ENCODE measurements at places on chromosomes 6 and 20.

GRCh38 chr6:89734526-89734925, 85.1 kb downstream of the MDN1 start:
- DNase-seq, result no peak

GRCh38 chr20:36756496-36756895, 10.6 kb upstream of the NDRG3 start:
- no peak for DNase-seq

DNA sequence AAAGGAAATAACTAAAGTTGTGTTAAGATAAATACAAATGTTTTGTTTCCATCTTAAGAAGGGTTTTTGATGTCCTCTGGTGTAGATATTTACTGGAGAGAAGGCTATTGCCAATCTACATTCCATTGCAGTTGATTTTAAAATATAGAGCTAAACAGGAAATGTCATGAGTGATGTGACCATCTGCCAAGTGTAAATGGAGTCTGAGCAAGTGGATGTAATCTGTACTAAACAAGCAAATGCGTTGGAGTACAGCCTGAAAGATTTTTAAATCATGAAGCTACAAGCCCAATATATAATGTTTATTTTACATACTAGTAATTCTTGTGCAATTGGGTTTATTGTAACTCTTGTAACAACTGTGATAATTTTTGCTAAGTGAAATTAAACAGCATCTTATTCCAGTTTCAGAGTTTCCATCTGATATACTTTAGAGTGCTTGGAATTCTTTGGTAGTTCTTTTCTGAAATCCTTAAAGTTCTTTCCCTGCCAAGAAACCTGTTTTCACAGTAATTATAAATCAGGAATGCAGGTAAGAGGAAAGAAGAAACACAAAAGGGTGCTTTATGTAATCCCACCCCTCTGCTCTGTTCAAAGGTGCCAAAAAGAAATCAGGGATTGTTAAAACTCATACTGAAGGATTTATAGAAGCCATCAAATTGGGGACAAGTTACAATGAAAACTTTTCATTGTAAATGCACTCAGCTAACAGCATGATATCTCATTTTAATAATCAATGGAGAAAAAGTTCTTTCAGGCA, 47.2 kb upstream of the FLRT3 start:
- no peak for DNase-seq

DNA sequence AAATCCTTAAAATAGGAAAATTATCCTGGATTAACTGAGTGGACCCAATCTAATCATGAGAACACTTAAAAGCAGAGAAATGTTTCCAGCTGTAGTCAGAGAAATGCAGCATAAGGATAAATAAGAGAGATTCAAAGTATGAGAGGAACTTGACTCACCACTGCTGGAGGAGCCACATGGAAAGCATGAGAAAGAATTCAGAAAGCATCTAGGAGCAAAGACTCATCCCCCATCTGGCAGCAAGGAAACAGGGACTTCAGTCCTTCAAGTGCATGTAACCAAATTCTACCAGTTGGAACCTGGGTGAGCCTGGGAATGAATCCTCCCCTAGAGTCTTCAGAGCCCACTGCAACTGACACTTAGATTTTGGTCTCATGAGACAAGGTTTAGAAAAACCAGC, 33.7 kb downstream of the RNF146 start:
- DNase-seq, result no peak

Data from posterior cingulate gyrus (tissue), 11 donors.